ENCODE measurements at places on chromosomes 2 and 18. TPM values are rescaled to one million over a fixed set of nuclear protein-coding genes. Genes with fewer than 3 reads are reported as not detected.

- no peak for DNase-seq
These were observed 4.8 kb upstream of the STARD7 start for GRCh38 chr2:96213379-96213778.

DNA sequence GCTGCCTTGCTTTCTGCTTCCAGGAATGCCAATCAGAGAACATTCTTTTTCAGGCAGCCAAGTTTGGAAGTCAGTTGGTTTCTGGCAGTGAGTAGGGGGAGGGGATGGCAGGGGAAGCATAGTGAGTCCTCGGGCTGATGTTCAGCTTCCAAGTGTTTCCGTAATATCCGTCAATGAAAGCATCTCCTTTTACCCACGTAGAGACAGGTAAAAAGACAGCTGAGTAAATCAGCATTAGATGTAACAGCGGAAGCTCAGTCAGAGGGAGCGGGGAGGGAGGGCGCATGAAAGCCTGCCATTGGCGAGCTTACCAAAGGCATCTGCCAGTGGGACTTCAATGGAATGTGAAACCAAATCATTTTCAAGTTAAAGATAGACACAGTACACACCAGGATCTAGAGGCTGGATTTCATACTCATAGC is 117.1 kb upstream of the DTNA start:
- no peak for DNase-seq

DNA sequence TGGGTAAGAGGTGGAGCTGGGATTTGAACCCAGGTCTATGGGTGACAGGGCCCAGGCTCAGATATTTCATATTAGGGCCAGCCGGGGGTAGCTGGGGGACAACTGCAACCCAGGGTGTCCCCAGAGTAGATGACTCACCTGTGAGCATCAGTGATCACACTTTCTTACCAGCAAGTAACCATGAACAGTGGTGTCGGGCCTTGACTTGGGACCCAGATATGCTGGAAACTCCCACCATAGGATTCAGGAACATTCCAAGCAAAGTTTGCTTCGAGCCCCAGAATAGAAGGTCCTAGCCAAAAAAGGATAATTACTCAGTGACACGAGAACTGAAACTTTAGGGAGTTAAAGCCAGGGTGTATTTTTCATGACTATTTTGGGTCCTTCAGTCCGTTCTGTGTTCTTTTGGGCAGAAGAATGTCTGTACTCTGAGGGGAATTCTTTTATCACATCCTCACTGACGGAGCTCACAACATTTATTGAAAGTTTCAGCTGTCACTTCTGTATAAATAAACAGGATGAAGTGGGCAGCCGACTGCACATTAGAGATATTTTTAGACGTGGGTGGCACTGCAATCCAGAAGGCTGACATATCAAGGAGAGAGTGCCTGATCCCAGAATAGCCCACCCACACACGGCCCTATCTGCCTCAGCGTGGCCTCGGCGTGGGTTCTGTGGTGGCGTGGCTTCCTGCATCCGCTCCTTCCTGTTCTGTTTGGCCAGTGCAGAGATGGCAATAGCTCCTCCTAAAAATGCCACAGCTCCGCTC is 45.6 kb downstream of the RAMP1 start:
- DNase-seq = no peak

DNA sequence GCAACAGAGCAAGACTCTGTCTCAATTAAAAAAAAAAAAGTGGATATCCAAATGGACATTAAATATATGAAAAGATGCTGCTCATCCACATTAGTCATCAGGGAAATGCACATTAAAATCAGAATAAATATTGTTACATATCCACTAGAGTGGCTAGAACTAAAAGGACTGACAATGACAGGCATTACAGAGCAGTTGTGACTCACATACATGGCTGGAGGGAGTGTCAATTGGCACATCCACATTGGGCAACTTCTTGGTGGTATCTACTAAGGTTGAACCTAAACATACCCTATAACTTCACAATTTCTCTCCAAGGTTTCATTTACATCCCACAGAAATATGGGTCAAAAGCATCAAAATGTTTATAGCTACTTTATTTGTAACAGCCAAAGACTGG is 14.0 kb upstream of the DNER start:
- DNase-seq = no peak

DNA sequence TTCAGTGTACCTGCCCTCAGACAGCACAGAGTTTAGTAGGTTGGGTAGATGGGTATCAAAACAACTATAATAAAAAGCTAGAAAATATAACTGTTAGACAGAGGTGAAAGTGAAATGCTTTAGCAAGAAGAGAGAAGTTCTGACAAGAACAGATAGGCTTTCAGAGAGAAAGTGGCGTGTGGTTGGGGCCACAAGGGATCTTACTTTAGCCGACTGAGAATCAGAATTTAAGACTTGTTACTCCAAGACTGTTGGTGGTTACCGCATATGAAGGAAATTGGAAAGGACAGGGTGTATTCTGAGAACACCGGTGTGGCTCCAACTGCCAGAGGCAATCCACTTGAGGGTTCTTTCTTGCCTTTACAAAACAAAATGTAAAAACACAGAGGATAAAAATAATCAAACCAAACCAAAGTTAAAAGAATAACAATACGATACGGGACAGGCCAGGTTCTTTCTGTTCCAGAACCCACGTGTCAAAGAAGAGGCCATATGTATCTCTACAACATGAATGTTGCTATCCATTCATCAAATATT is 44.4 kb upstream of the AGPS start:
- no peak for DNase-seq

Gene PSMA8
- not detected for total RNA-seq

Gene SPDYA
- 0.79 TPM for total RNA-seq

Gene OTOS
- not detected for total RNA-seq

Gene LIPG
- 57.5 TPM for total RNA-seq

Gene DYNAP
- not detected for total RNA-seq
